ENCODE measurements at places on chromosomes 13 and 19.

GRCh38 chr13:112253631-112254030 is 122.5 kb upstream of the SPACA7 start:
- no peak for DNase-seq

- DNase-seq: no peak
These were observed 21.9 kb downstream of the KCTD12 start for GRCh38 chr13:76864259-76864658.

- DNase-seq: no peak
These were observed 626.1 kb upstream of the SLITRK6 start for GRCh38 chr13:86425170-86425815.

DNA sequence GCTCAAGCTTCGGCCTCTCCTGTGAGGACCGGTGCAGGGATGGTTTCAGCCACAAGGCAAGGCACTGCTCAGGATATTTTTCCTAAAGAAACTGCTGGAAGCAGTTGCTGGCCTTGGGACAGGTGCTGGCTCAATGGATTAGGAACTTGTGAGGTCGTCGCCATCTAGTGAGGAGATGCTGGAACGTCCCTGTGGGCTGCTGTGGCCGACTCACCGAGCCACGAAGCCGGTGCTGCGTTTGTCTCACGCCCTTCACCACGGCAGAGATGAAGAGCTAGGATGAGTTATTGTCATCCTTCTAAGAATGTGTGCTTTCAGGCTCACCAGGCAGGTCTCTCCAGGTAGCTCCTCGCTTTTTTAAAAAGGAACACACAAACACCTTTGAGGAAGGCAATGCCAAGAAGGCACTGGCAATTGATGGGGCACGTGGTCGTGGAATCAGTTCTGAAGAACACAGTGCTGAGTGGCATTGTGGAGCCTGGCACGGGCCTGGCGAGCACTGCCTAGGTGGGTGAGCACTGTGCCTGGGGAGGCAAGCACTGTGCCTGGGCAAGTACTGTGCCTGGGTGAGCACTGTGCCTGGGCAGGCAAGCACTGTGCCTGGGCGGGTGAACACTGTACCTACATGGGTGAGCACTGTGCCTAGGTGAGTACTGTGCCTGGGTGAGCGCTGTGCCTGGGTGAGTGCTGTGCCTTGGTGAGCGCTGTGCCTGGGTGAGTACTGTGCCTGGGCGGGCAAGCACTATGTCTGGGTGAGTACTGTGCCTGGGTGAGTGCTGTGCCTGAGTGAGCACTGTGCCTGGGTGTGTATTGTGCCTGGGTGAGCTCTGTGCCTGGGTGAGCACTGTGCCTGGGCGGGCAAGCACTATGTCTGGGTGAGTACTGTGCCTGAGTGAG is 140.4 kb downstream of the TEX29 start:
- peak; percentile 39 for DNase-seq

DNA sequence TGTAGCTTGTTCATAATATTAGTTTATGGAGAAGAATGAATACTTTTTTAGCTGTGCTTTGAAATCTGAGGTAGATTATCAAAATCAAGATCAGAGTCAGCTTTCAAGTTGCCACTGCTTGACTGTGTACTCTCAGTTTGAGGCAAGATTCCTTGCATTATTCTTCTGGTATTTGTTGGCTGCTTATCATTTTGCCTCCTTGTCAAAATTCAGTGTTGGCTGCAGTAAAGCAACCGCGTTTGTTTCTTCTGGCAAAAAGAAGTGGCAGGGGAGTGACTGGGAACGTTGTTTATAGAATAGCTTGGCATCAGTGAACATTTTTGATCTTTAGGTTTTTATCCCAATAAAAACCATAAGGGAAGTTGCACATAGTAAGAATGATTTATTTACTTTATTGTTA is 419.3 kb upstream of the GPC6 start:
- no peak for DNase-seq

DNA sequence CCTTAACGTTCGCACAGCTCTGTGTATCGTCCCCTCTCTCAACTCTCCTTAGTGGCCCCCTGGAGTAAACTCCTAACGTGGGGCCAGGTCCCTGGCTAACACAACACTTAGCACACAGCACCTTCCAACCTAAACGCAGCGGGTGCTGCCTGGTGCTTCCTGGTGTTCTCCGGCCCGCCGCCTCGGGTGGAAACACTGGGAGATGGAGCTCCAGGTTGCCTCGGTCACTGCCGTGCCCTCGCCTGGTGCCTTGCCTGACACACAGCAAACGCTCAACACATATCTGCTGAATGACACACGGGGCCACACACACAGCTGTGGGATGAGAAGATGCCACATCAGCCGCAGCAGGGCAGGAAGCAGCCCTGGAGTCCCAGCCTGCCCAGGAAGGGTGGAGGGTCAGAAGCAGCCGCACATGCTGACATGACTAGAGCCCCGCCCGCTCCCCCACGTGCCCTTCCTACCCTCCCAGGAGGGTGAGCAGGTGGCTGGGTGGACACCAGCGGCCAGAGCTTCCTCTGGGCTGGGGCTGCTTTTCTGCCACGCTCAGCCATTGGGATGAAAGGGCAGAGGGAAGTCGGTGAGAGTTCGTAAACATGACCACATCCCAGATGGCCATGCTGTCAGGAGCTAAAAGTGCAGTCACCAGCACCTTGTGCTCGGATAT is 6.6 kb downstream of the PEPD start:
- DNase-seq: no peak

GRCh38 chr13:111034811-111035210 is 80.3 kb upstream of the ARHGEF7 start:
- no peak for DNase-seq

- DNase-seq: no peak
These were observed 2.5 kb downstream of the KPNA3 start for GRCh38 chr13:49789968-49790367.

- DNase-seq: no peak
These were observed 2.7 kb upstream of the REXO1 start for GRCh38 chr19:1850809-1851653.

GRCh38 chr19:15234431-15235130 is 2.3 kb upstream of the EPHX3 start:
- no peak for DNase-seq

- peak; percentile 22 for DNase-seq
These were observed 10.6 kb downstream of the POU2F2 start for GRCh38 chr19:42121656-42122069.

DNA sequence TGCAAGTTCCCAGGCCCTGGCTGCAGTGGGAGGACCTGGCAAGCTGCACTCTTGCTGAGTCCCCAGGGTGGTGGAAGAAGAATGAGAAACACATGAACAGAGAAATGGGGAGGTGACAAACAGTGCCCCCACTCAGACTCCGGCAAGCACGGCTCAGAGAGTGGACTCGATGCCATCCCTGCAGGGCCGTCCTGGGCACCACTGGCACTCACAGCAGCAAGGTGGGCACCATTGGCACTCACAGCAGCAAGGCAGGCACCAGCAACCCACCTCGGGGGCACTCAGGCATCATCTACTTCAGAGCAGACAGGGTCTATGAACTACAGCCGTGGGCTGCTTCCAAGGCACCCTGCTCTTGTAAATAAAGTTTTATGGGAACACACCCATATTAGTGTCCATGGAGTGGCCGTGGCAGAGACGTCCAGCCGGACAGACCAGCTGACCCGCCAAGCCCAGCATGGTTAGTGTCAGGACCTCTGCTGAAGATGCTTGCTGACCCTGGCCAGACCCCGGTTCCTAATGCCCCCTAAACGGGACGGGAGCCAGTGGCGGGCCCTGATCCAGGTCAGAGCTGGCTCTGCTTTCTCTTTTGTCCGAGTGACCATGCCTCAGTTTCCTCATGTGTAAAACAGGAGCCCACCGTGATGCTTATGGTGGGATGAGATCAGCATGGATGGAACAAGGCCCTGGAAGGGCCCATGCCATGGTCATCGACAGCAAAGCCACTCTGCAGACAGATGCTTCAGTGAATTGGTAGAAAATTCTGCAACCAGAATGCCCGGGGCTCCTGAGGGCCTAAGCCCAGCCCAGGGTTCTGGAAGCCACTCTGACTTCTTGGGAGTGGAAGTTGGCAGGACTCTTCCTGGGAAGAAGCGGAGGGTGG is 2.1 kb upstream of the F10 start:
- DNase-seq: no peak

DNA sequence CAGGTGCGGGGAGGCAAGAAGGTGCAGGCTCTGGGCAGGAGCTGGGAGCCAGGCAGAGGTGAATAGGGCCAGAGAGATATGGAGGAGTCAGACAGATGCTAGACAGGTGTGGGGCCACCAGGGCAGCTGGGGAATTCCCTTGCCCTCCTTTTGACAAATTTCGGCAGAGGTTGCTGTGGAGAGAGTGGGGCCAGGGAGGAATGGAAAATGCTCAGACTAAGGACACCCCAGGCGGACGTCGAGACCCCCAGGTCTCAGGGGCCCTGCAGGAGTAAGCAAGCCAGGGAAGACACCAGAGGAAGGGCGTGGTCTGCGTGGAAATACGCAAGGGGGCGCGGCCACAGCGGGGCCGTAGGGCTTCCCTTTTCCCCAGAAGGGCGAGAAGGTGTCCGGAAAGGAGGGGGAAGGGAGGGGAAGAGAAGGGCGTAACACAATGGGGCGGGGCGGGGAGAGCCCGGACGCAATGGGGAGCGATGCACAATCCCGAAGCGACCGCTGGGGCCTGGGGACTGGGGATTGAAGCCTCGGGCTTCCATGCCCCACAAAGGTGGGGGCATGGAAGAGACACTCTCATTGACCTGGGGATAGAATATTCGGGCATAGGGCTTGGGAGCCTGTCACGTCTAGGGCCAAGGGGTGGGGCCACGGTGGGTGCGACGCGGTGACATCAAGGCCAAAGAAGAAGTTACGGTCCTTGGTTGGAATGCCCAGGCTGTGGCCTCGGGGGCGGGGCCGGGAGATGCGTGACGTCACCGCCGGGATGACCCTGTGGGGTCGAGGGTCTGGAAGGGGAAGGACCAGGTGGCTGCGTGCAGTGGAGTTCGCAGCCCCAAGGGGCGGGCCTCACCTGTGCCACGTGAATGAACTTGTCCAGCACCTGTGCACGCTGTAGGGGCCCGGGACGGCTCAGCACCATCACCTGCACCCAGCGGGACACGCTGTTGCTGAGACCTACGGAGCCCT is 8.2 kb downstream of the RASGRP4 start:
- no peak for DNase-seq

- no peak for DNase-seq
These were observed 12.7 kb upstream of the SERPINE3 start for GRCh38 chr13:51326777-51327176.

DNA sequence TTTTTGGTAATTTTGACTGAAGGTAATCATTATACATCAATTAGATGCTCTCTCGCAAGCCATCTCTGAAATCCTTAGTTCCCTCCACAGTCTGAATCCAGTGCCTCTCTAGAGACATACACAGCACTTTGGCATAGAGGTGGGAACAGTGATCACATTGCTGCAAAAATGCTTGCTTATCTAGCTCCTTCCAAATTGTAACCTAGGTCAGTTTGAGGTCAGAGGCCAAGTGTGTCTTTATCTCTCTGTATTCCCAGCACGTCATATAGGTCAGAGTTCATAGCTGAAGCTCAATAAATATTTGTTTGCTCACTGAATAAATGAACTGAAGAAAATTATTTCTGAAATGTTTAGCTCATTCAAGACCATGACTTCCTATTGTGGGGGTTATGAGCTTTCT is 462.5 kb downstream of the DIAPH3 start:
- no peak for DNase-seq

DNA sequence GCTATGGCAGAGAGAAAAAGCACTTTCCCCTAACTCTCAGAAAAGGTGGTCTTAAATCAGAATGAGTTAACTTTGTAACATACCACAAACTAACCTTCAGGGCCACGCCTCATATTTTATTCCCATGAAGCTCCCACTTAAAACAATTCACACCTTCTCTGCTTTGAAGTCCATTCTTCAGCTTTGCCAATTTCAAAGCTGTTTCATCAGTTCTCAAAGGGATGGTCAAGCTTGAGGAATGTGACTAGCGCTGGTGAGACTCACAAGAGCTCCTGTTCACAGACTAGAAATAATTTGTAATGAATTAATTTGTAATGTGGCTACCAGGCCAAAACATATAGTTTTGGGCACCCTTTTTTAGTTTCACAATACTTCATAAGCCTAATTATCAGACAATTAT is 68.2 kb downstream of the STK24 start:
- DNase-seq: no peak

DNA sequence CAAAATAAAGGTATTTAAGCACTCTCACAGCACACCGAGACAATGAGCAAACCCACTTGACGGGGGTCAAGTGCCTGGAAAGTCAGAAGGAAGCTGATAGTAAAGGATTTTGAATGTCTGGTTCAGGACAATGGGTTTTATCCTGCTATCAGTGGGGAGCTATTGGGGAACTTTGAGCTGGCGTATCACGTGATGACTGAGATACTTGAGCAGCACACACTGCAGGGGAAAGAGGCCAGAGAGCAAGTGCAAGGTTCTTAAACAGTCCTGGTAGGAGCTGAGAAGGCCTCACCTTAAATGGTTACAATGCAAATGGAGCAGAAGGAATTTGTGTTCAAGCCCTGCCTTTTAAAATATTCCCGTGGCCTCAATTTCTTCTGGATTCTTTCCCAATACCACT is 225.3 kb downstream of the LACC1 start:
- no peak for DNase-seq

GRCh38 chr13:27174766-27175455 is 3.3 kb upstream of the USP12 start:
- DNase-seq: no peak

DNA sequence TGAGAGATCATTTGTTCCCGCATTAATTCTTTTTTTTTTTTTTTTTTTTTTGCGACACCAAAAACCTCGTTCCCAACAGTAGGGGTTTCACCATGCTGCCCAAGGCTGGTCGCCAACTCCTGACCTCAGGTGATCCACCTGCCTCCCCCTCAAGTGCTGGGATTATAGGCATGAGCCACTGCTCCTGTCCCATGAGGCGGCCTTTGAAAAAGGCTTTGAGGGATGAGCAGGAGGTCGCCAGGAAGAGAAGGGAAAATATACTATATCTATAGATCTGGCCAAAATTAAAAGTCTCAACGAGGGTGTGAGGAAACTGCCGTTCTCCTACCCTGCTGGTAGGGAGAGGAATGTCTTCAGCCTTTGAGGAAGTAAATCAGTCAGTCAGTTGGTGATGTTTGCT is 26.2 kb downstream of the ZNF473 start:
- DNase-seq: no peak

GRCh38 chr13:95279016-95279415 is 22.2 kb downstream of the ABCC4 start:
- no peak for DNase-seq

GRCh38 chr13:60431108-60431700 is 34.2 kb downstream of the TDRD3 start:
- peak; percentile 56 for DNase-seq

DNA sequence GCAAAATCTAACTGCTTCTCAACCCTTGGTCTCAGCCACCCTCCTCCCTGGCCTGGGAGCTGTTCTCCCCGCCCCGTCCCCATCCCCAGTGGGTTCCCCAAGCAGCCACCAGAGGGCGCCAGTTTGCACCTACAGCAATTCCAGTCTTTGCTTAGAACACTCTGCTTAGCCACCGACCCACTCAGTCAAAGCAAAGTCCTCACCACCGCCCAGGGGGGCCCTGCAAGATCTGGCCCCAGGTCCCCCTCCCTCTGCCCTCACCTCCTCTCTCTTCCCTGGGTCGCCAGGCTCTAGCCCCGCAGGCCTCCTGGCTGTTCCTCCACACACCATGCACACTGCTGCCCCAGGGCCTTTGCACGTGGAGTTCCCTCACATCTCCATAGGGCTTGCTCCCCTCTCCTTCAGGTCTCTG is 12.4 kb downstream of the TMEM143 start:
- DNase-seq: no peak

- no peak for DNase-seq
These were observed 32.2 kb upstream of the DOCK9 start for GRCh38 chr13:99009987-99010551.

All from putamen (tissue), 1 donor.